Vagina (tissue), 2 donors: ENCODE measurements at places on chromosomes 11 and 22.

DNA sequence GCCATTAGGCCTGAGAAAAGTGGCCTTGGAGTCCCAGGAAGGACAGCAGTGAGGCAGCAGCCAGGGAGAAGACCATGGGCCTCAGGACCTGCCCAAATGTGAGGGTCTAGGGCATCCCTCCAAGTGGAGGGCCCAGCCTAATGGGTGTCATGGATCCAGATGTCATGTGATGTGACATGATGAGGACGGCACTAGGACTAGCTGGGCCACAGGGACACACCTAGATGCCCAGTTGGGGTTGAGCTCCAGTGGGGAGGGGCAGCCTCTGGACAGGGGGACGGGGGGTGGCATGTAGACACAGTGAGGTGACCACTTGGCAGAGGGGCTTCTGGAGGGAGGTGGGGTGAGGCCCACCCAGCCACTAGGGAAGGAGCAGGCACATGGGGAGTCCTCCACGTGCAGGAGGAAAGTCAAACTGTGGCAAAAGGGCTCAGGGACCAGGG is 5.4 kb downstream of the SCARF2 start:
- DNase-seq, result peak; percentile 81
- no peaks in the 10 kb centered on the region for H3K27me3 ChIP-seq
- no peaks in the 10 kb centered on the region for H3K36me3 ChIP-seq
- H3K27ac ChIP-seq, result no peak overlapping the region
- H3K4me1 ChIP-seq, result peaks cover 56% of the 10 kb centered on the region

GRCh38 chr11:36377759-36378564 is 81.9 kb downstream of the PRR5L start:
- DNase-seq, result no peak
- H3K27me3 ChIP-seq, result no peaks in the 10 kb centered on the region
- H3K36me3 ChIP-seq, result no peaks in the 10 kb centered on the region
- peak overlapping the region; percentile 71 for H3K4me3 ChIP-seq
- peak overlapping the region; percentile 83 for H3K27ac ChIP-seq

- no peaks in the 10 kb centered on the region for H3K36me3 ChIP-seq
- H3K27me3 ChIP-seq, result no peaks in the 10 kb centered on the region
- peak overlapping the region; percentile 76 for H3K4me3 ChIP-seq
- DNase-seq, result no peak
- peak overlapping the region; percentile 61 for H3K27ac ChIP-seq
Measured at GRCh38 chr22:28883917-28884746, 760 bp downstream of the ZNRF3 start.

DNA sequence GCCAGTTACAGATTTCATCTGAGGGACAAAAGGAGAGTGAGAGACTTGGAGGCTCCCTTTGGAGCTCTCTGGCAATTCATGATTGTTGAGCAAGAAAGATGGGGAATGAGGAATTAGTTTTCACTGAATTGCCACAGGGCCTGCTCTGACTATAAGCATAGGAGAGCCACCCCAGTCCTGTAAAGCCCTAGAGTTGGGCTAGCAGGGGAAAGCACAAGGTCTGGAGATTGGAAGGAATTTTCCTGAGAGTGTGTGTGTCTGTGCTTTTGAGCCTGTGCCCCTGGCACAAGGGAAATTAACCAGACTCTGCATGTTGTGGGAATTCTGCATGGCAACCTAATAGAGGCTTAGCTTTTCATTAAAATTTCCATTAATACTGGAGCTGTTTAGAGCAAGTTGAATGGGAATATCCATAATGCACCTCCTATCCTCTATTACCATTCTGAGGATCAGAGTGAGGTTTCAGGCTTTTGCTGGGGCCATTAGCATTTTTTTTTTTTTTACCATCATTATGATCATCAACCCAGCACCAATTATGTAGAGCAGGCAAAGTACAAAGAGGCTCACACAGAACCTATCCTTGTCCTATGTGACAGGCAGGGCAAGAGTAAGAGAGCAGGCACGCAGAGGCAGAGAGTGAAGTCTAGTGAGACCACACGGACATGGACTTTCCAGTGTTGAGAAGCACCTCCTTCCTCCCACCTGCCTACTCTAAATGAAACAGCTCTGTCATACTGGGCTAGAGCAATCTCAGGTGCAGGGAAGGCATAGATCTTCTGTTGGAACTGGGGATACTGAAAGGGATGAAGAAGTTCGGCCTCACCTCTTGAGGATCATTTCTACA is 308.5 kb downstream of the ST3GAL4 start:
- no peak overlapping the region for H3K4me3 ChIP-seq
- DNase-seq, result no peak
- H3K27me3 ChIP-seq, result no peaks in the 10 kb centered on the region

- H3K27ac ChIP-seq, result no peak overlapping the region
- no peak overlapping the region for H3K4me3 ChIP-seq
- H3K27me3 ChIP-seq, result no peaks in the 10 kb centered on the region
Measured at GRCh38 chr22:43992331-43992821, 31.7 kb upstream of the PARVB start.

DNA sequence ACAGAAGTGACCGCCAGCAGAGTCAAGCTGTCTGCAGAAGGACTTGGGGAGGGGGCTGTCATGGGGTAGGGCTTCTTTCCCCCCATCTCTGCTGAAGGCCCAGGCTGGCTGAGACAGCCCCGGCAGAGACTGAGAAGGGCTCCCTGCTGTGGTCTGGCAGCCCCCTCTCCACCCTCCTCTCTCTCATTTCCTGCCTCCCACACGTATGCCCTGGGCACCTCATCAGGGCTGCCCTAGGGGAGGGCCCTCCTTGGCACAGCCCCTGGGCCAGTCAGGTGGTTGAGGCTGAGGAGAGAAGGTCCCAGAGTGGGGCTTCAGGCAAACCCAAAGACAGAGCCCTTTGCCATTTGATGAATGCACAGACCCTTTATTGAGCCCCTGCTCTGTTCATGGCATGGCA is 3.6 kb downstream of the RASD2 start:
- no peaks in the 10 kb centered on the region for H3K27me3 ChIP-seq
- no peaks in the 10 kb centered on the region for H3K36me3 ChIP-seq
- H3K4me1 ChIP-seq, result peaks cover 20% of the 10 kb centered on the region
- no peak overlapping the region for H3K27ac ChIP-seq

GRCh38 chr11:119156496-119156895 is 7.6 kb downstream of the ABCG4 start:
- H3K27ac ChIP-seq, result no peak overlapping the region
- no peaks in the 10 kb centered on the region for H3K4me1 ChIP-seq
- DNase-seq, result no peak
- H3K4me3 ChIP-seq, result no peak overlapping the region

DNA sequence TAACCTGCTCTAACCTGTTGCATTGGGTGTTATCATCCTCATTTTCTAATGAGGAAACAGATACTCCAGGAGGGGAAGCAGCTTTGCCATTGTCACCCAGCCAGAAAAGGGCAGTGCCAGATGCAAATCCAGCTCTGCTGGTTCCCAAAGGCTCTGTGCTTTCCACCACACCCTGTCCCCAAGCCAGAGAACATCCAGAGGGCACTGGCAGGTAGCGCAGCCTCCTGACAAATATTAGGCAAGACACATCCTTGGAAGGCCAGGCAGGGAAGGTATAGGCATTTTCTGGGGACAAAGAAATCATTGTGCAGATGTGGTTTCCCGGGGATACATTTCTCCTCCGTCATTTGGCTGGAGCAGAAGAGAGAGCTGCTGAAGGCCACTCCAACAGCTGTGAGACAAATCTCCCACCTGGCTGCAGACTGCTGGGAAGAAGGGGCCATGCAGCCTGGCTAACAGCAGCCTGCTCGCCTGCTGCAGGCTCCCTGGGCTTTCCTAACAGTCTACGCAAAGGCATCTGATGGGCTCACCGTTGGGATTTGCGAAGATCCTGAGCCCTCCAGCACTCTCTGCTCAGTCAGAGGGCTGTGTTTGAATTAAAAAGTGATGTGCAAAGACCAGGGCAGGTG is 93.9 kb upstream of the PITPNB start:
- no peak overlapping the region for H3K27ac ChIP-seq
- DNase-seq, result no peak
- no peaks in the 10 kb centered on the region for H3K27me3 ChIP-seq
- no peak overlapping the region for H3K4me3 ChIP-seq
- peaks cover 19% of the 10 kb centered on the region for H3K4me1 ChIP-seq

GRCh38 chr11:69199583-69200315 is 44.0 kb downstream of the SMIM38 start:
- H3K4me1 ChIP-seq, result no peaks in the 10 kb centered on the region
- H3K4me3 ChIP-seq, result no peak overlapping the region
- DNase-seq, result no peak
- no peaks in the 10 kb centered on the region for H3K36me3 ChIP-seq
- no peaks in the 10 kb centered on the region for H3K27me3 ChIP-seq
